AG09309 (cell line): ENCODE measurements at places on chromosomes 13 and 19.

DNA sequence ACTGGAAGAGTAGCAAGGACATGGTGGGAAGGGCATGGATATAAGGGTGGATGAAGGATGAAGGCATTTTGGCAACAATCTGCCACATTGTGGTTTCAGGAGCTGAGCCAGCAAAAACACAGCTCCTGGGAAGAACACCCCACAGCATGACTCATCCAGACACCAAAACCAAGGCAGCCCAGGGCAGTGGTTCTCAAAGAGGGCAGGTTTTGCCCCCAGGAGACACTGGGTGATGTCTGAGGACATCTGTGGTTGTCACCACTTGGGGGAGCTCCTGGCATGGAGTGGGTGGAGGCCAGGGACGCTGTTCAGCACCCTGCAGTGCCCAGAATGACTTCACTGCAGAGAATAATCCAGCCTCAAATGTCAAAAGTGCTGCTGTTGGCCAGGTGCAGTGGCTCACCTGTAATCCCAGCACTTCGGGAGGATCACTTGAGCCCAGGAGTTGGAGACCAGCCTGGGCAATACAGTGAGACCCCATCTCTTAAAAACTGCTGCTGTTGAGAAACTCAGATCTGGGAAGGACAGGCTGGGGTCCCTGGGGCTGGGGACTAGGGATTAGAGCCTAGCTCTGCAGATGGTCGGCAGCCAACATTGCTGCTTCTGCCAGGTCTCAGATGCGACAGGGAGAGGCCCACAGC, 16.1 kb downstream of the ZFR2 start:
- DNase-seq = no peak

DNA sequence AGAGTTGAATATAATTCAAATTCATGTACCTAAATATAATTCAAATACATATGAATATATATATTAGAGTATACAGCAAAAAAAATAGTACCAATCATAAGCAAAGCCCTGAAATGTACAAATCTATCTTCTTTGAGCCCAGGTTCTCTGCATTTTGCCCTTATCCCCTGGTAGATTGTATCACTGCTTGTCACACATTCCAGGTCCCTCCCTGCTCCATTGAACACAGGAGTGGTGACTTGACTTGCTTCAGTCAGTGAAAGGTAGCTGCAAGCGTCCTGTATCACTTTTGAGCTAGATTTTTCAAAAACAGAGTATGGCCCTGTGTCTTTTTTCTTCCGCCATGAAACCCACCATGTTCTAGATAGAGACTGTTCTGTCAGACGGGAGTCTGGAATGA, 369.4 kb downstream of the LIG4 start:
- no peak for DNase-seq

DNA sequence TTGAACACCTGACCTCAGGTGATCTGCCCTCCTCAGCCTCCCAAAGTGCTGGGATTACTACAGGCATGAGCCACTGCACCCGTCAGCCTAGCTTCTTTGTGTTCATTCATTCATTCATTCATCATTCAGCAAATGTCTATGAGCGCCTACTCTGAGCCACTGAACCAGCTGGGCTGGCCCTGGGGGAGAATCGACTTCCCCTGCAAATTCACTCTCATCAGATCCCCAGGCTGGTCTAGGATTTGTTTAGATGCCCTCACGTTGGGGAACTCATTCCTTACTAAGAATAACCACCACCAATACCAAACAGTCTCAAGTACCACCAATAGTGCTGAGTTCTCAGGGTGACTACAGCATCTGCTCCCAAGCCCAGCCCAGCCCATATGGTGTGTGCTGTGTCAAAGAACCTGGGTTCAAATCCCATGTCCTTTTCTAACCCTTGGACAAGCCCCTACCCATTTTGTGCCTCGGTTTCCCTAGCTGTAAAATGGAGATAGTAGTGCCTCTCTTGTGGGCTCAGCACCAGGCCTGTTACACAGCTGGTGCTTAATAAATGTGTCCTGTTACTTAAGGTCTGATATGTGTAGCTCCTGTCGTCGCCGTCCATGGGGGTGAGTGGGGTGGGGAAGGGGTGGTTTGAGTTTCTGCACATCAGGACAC, 16.8 kb downstream of the NRTN start:
- DNase-seq = no peak

GRCh38 chr19:53132141-53132991, at the start of gene ZNF415:
ZNF415 (minus strand) TSS chr19:53132910; CDS start chr19:53122676, 10,234 bp downstream.
- no peak for DNase-seq

- no peak for DNase-seq
Observed at GRCh38 chr19:30564551-30565011, 192.4 kb downstream of the ZNF536 start.
